ENCODE measurements at places on chromosomes 13 and 19.

GRCh38 chr19:14138576-14139265, 2.3 kb upstream of the ASF1B start:
- no peak for DNase-seq

DNA sequence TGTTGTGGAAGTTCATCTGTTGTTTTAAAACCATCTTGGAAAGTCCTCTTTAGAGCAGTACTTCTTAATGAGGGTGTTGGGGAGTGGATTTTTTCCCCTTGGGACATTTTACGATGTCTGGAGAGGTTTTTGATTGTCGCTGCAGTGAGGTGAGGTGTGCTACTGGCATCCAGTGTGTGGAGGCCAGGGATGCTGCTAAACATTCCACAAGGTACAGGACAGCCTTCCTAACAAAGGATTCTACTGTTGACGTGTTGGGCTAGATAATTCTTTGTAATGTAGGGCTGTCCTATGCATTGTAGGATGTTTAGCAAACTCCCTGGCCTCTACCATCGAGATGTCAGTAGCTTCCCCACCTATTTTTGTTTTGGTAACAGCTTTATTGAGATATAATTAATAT, 33.3 kb downstream of the NAA16 start:
- no peak for DNase-seq

DNA sequence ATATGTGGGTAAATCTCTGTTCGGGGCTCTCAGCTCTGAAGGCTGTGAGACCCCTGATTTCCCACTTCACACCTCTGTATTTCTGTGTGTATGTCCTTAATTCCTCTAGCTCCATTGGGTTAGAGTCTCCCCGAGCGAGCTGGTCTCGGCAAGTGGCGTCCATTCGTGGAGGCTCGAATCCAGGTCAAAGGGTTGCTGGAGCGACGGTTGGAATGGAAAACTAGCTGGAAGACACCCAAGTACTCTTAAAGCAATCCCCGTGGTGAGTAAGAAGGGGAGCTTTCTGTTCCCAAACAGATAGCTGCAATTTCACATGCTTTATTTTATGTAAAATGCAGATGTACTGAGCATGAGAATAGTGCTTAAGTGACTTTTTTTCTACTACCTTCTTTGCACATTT, 277.5 kb upstream of the SGCG start:
- DNase-seq = no peak

GRCh38 chr19:6076675-6077463, 33.4 kb downstream of the RFX2 start:
- DNase-seq = peak; percentile 96

DNA sequence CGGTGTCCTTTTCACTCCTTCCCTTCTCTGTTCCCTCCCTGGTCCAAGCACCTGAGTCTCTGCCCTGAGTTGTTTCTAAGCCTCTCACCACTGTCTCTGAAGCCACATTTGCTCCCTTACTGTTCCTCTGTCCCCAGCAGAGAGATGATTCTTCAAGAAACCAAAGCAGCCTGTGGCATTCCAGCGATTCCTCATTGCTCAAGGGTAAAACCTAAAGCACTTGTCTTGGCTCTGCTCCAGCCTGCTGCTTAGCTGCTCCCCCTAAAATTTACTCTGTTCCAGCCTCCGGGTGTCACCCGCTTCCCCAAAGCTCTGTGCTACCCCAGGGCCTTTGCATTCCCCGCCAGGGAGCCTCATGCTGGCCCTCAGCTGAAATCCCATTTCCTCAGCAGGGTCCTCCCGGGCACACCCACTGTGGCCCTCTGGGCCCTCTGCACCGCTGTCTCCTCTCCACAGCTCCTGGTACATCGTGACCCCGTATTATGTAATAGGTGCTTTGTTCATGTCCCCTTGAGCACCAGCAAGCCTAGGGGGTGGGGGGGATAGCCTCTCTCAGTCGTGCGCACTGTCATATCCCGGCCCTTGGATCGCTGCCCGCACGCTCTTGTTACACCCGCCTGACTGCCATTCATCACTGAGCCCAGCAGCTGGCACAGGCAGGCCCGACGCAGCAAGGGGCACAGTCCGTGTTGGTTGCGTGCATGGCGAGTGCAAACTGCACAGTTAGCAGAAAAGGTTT, 15.8 kb downstream of the TECR start:
- DNase-seq = peak; percentile 16

DNA sequence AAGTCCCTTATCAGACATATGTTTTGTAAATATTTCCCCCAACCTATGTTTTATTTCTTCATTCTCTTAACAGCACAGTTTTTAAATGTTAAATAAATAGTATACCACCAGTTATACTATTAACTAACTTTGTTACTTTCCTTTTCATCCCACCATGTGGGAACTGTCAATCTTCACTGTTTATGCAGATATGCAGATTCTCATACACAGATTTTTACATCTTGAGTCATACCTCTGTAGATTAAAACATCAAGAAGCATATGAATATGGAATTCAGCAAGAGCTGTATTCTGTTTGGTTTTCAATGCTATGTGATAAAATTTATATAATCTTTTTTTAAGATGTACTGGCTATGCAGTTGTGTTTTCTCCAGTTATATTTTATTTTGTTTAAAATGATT, 566.3 kb downstream of the LIG4 start:
- no peak for DNase-seq

GRCh38 chr19:1653300-1653628, 849 bp upstream of the TCF3 start:
- DNase-seq = no peak

DNA sequence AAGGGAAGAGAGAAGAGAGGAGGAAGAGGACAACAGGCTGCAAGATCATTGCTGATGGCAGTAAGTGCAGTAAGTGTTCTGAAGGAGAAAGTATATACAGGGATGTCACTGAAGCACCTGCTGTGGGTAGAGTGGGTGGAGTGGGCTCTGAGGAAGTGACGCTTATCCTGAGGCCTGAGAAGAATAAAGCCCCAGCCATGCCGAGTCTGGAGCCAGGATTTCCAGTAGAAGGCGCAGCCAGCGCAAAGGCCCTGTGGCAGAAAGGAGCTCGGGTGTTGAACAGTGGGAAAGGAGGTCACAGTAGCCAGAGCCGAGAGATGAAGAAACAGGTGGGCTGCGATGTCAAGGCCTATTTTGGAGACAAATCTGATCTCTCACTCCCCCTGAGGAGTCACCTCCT, 31.8 kb upstream of the ADGRE5 start:
- no peak for DNase-seq

DNA sequence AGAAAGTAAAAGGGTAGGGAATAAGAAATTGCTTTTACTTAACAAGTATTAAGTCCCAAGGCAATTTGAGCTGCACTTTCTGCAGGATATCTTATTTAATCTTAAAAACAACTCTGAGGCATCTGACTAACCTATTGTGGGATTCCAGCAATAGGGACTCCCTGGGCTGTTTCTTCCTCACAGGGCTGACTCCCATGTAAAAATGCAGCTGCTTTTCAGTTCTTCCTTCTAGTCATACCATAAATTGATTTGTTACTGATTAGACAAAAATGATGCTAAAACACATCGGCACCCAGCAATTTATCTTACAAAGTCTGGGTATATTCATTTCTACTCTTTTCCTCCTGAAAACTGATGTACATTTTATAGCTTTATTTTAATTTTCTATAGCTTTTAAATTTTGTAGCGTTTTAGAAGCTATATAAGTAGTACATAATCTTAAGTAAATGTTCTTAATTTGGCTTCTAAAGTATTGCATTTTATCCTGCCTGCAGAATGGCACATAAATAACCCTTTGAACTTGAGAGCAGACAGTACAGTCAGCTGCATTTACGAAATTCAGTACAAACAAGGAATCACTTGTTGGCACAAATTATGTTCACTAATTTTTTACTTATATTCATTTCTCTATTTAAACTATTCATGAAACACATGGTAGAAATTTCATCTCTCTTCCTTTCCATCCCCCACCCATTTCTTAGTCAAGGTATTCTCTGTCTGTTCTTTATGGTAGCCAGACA, 102.4 kb upstream of the FRY start:
- no peak for DNase-seq

DNA sequence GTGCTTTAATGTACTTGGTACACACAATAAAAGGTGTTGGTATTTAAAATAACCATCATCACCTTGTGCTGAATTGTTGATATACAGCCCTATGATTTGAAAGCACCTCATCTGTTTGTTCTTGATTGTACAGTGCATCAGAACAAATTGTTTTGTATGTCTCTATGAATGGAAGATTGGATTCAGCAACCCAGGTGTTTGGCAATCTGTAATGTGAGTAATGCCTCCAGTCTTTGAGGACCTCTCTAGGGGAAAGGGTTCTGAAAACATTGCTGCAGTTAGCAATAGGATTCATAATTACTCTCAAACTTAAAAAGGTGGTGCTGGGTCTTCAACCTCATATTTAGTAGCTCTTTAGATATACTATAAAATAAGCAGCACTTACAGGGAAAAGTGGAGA, 341.8 kb downstream of the OXGR1 start:
- DNase-seq = no peak

GRCh38 chr19:3302755-3303154, 63.6 kb upstream of the NFIC start:
- no peak for DNase-seq

- peak; percentile 18 for DNase-seq
Observed at GRCh38 chr13:28754698-28755545, 36.2 kb upstream of the SLC46A3 start.

DNA sequence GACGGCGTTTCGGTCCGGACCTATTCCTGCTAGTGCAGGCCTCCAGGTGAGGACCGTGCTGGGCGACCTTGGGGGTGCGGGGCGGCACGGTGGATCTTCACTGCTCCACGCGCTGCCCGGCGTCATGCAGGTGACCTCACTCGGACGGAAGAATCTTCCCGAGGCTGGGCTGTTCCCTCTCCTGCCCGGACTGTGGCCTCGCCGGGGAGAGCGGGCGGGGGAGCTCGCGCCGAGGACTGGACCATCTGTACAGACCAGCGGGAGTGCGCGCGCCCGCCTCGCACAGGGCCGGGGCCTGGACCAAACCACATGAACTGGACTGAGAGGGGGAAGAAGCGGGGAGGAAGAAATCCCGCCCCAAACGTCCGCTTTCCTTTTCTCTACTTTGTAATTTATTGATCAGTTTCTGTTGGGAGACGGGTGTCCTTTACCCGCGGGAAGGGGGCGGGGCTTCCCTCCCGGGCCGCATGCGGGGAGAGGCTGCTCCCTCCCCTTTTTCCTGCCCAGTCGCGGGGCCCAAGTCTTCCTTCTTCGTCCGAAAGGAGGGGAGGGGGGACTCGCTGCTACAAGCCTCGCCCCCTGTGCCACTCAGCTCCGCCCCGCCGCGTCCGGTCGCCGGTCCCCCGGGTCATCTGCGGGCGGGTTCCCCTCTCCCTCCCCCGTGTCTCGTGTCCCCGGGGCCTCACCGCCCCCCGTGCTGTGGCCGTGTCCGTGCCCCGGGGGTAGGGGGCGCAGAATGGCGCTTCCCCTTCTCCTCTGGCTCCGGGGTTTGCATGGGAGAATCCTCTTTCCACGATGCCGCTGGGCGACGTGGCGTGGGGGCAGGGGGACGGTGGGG, 4.9 kb downstream of the HRC start:
- peak; percentile 85 for DNase-seq

- DNase-seq = no peak
Observed at GRCh38 chr13:113645329-113645728, 12.7 kb downstream of the ATP4B start.

DNA sequence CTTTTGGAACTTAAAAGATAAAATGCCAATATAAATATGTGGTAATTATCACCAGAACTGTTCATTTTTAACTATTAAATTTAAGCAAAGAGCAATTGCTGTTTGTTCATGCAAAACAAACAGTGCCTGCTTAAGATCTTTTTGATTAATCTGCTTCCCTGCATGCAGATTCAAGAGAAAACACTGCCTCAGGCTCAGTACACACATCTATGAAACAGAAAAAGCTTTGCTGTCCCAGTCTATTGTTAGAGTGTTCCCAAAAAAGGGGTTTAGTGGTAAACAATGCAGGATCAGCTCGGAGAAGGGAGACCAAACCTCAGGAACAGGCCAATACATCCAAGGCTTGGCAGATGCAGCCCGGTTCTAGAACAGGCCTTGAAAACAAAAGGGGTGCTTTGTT, 49.3 kb upstream of the TDRD3 start:
- DNase-seq = no peak

- DNase-seq = no peak
Observed at GRCh38 chr19:58395220-58395978, at the start of gene RNF225. RNF225 (plus strand) TSS chr19:58395656; CDS start chr19:58396090, 434 bp downstream.

DNA sequence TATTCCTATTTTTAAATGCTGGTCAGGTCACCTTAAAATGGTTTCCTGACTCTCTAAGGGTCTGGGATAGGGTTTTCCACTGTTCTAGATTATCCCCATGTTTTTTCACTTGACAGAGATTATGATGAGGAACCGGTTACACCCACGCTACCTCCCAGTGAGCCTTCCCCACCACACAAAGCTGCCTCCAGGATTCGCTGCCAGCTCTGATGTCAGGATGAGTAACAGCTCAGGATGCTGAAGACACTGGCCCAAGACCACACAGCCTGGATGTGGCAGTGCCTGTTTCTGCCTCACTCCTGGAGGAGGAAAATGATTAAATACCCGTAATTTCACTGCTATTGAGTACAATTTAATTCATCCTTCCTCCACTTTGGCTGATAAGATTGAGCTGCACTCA, 22.9 kb downstream of the ZNF114 start:
- DNase-seq = peak; percentile 82

- peak; percentile 62 for DNase-seq
Observed at GRCh38 chr19:13033819-13034611, 38.7 kb downstream of the NFIX start.

GRCh38 chr13:28658539-28658795, 463 bp upstream of the POMP start:
- DNase-seq = no peak

- DNase-seq = peak; percentile 64
Observed at GRCh38 chr19:47542030-47542475, 27.2 kb upstream of the NAPA start.

GRCh38 chr19:38900202-38900629, 447 bp downstream of the NFKBIB start:
- no peak for DNase-seq

GRCh38 chr13:35977060-35977459, 154.1 kb downstream of the DCLK1 start:
- no peak for DNase-seq

- no peak for DNase-seq
Observed at GRCh38 chr13:51825681-51826254, 19.2 kb downstream of the TMEM272 start.

DNA sequence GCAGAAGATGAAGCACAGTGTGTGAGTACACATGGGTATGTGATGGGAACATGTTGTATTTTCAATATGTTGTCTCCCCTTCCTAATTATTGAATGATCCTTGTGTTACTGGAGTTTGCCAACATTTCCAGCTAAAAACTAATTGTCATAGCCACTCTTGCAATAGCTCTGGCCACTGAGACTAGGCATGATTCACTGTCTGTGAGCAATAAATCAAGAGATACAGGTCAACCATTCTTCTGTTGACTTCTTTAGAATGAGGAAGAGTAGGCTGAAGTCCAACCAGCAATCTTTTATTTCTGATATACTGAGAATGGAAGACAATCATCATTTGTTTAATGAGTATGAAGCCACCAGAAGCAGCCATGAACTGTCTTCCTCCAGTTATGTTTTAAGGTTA, 413.9 kb downstream of the SLITRK5 start:
- DNase-seq = no peak

- DNase-seq = no peak
Observed at GRCh38 chr13:78398743-78399410, 204.5 kb downstream of the POU4F1 start.

Measured in fibroblast of skin of abdomen (primary cell).